Stimulated activated CD4-positive, alpha-beta T cell treated with anti-CD3 and anti-CD28 coated beads, TNF-alpha, amount 100 ng/mL, for 1 hour (primary cell): ENCODE measurements at places on chromosomes 11 and 22.

DNA sequence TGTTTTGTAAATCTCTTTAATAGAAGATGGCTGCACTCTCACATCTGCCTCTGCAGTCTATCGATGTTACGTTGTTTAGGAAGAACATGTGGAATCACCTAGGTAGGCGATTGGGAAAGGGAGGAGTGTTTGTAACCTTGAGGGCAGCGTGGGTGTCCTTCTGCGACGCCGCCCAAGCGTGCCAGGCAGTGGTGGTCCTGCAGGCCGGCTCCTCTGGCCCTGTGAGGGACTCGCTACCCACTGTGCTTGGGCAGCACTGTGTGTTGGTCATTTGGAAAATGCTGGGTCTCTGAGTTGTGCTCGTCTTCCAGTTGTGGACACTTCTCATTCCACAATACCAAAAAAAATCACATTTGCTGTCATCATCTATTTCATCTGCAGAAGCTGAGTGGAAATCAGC, 29.1 kb downstream of the CTTN start:
- DNase-seq: no peak

- DNase-seq: no peak
These were observed at the start of gene IGLL1 for GRCh38 chr22:23579870-23580575. Gene IGLL1, minus strand, starts transcription at chr22:23580290. Its CDS starts 100 bp downstream, at chr22:23580190.

DNA sequence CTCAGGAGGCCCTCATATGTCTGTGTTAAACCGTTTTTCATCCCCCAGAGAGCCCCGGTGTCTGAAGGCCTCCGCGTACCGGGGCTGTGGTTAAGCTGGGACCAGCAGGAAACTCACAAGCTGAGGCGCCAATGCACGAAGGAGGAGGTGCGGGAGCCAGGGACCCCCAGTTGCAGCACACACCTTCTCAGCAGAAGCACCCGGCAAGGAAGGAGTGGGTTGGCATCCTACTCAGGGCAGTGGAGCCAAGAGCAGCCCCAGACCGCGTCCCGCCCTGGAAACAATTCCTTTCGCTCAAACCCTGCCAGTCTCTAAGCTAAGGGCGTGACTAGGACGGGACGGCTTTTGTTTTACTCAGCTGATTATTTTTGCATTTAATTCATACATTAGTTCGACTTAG, 726.9 kb downstream of the BRD1 start:
- no peak for DNase-seq

- DNase-seq: no peak
These were observed 23.4 kb downstream of the MRPL16 start for GRCh38 chr11:59787255-59787588.

GRCh38 chr11:63510360-63511047, 4.6 kb downstream of the LGALS12 start:
- DNase-seq: no peak

DNA sequence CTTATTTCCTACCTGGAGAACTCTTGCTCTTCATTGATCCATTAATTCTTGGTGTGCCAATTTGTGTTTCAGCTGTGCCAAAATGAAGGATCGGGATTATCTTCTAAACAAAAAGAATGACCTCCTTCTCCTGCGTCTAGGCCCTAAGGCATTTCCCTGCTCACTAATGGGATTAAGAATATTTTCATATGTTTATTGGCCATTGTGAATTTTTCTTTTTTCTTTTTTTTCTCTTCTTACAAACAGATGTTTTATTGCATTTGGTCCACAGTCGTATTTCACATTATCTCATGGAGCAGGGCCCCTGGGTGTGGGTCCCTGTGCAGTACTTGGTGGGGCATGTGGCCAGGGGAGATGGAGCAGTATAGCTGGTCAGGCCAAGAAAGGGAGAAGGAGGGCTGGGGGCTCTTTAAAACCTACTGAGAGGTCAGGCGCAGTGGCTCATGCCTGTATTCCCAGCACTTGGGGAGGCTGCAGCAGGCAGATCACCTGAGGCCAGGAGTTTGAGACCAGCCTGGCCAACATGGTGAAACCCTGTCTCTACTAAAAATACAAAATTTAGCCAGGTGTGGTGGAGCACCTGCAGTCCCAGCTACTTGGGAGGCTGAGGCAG, 35.3 kb upstream of the HORMAD2 start:
- DNase-seq: no peak

- no peak for DNase-seq
These were observed 22.0 kb downstream of the ATG13 start for GRCh38 chr11:46639197-46639839.

- no peak for DNase-seq
These were observed 2.3 kb downstream of the KRTAP5-11 start for GRCh38 chr11:71580057-71581003.

DNA sequence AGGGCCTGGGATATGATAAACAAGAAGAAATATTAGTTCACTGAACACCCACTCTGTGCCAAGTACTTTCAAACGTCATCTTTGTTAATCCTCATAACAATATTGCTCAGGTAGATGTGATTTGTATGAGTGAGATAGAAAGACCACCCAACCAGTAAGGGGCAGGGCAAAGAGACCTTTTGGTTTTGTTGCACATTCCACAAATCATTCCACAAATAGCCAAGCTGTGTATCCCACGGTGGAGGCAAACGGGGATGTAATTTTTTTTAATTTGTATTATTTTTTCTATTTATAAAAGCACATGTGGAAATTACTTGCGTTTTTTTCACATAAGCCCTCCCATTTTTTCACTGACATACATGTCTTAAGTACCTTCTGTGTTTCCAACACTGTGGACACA, 29.0 kb downstream of the LAYN start:
- DNase-seq: no peak

- DNase-seq: no peak
These were observed 36.7 kb downstream of the NCAM1 start for GRCh38 chr11:112997857-112998466.

DNA sequence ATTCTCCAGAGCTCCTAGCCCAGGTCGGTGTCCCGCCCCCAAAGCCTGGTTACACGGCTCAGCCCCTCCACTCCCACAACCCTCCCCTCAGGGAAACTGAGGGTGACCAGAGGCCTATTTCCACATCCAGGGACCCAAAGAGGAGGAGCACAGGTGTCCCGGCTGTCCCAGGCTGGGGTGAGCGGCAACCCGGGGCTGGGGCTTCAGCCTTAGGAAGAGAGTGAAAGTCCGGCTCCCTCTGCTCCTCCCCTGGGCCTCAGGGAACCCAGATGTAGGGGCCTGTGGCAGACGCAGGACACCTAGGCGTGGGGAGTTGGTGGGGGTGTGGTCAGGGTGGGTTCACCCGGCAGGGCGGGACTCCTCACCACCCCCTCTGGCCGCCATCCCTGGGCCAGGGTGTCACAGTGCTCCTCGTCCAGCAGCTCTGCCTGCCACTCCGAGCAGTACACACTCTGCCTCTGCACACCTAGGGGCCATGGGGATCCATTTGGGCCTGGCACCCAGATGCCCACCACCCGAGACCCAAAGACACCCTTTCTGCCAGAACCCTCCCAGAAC, 63.1 kb downstream of the ARFGAP3 start:
- no peak for DNase-seq

- no peak for DNase-seq
These were observed 17.6 kb upstream of the PARVA start for GRCh38 chr11:12359761-12360160.

- DNase-seq: no peak
These were observed 56.2 kb upstream of the ARHGAP42 start for GRCh38 chr11:100630898-100631297.

GRCh38 chr11:45204761-45205160, 58.3 kb downstream of the PRDM11 start:
- no peak for DNase-seq

DNA sequence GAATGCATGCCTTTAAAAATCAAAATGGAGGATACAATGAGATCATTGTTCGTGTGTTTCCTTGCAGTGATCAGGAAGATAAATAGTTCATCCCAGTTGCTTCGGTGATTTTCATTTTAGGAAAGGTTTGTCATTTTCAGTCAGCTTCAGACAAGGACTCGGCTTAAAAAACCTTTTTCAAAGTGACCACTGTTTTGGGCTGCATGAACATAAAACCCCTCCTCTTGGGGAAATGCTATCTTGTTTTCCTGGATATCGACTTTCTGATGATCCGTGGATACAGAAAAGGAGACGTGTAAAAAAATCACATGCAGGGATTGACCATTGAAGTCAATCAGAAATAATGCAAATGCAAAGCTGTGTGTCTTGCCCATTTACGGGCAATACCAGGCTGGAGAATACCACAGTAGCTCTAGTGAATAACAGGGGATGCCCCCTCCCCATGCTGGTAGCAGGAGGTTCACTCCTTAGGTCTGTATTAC, 146.8 kb downstream of the MAML2 start:
- no peak for DNase-seq

DNA sequence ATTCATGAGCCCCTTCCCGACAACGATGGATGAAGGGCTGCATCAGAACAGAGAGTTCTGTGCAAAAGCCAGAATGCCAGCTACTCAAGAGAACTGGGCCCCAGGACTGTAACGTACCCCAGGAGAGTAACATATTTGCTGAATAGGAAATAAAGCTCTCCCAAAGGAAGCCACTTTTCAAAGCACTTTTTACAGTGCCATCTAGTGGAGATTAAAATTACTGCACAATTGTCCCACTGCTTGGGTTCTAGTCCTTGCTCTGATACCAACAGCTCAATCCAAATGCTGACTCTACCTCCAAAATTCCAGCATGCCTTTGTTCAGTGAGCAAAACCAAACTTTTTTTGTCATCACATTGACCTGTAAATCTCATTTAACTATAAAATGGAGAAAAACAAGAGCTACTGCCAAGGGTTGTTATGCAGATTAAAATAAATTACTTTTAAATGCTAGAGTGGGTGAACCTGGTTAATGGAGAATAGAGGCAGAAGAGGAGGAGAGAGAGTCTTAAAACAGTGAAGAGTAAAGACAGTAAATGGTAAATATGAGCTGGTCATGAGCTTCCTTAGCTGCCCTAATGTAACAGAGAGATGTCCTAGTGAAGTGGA, 87.6 kb upstream of the FSHB start:
- DNase-seq: no peak

DNA sequence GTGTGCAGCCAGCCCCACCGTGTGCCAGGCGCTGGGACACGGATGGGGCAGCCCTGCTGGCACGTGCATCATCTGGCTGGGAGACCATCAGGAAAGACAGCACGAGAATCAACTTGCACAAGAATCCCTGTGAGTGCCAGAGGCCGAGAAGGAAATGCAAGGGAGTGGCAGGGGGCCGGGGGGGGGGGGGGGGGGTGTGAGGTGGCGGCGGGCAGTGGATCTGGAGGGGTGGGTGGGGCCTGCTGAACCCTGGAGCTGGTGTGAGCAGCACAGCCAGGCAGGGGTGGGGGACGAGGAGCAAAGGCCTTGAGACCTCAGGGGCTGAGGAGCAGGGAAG, 14.0 kb upstream of the FLRT1 start:
- DNase-seq: no peak

- no peak for DNase-seq
These were observed 497.2 kb downstream of the BUD13 start for GRCh38 chr11:116275635-116276034.

- DNase-seq: no peak
These were observed 82.9 kb upstream of the SEZ6L start for GRCh38 chr22:26086359-26086758.

GRCh38 chr11:72681226-72682153, 7.3 kb upstream of the PDE2A start:
- DNase-seq: no peak

DNA sequence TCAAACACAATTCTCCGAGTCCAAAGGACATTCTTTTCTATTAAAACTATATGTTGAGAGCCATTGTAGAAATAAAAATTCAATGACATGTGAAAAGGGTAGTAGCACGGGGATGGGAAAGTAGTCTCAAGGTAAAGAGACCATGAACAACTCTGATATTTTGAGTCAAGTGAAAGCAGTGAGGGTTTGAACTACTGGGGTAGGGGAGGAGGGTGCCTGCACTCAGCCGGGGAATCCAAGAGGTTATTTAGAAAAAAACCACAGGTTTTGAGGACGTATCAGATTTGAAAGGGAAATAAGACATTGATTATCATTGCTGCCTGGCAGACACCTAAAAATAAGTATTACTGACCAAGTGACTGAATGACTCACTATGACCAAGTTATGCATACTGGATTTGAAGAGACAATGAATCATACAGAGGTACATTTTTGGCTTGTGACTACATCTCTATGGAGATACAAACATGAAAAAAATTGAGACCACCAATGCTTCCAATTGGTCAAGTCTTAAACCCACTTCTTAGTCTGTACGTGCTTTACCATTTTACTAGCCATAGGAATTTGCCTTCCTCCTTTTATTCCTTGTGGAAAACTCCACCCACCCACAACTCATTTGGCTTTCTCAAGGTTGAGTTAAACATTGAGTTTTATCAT, 2.2 kb upstream of the OR52H1 start:
- no peak for DNase-seq

DNA sequence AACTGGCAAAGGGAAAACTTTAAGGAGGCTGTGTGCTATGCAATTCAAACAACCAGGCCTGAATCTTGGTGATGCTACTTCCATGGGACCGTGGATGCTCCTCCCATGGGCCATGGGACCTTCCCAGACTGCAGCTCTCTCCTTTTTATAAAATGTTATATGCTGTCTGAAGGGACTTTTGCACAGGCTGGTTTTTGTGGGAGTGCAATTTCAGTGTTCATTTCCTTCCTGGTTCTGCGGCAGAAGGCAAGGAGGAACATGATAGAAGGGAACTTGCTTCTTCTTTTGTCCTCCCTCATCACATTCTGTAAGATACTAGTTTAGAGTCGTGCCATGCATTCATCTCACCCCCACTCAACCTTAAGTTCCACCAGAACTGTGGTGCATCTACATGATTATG, 68.9 kb downstream of the C11orf58 start:
- no peak for DNase-seq

- DNase-seq: no peak
These were observed 8.3 kb downstream of the SRSF8 start for GRCh38 chr11:95074792-95075563.

GRCh38 chr11:83571302-83571701, 285.1 kb upstream of the CCDC90B start:
- no peak for DNase-seq

DNA sequence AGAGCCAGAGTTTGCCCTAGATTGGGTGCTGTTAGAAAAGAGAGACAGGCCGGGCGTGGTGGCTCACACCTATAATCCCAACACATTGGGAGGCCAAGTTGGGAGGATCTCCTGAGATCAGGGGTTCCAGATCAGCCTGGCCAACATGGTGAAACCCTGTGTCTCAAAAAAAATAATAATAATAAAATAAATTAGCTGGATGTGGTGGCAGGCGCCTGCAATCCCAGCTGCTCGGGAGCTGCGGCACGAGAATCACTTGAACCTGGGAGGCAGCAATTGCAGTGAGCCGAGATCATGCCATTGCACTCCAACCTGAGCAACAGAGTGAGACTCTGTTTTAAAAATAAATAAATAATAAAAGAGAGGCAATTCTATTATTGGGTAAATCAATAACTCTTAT, 199.2 kb upstream of the GUCY1A2 start:
- no peak for DNase-seq

DNA sequence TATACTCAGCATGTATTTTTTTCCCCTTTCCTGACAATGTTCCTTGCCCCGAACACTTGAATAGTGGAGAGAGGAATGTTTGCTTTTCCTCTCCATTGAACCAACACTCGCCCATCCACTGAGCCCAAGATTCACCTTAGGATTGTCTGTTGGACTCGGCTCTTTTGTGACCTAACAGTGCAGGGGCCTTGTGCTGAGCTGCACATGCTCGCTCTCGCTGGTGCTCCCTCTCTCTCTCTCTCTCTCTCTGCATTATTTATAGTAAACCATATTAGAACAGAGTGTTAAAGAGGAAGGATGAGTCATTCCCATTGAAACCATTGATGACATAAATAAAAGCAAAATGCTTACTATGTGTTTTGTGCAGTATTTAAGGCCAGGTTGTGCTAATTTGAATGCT, 20.7 kb downstream of the ZBTB16 start:
- DNase-seq: no peak
